ENCODE measurements at places on chromosomes 11 and 22. TPM values are rescaled to one million over a fixed set of nuclear protein-coding genes. Genes with fewer than 3 reads are reported as not detected.

Gene GLYATL1B
- not detected for total RNA-seq

Gene OR5B21
- not detected for total RNA-seq

Gene GGT5
- total RNA-seq, result not detected

Gene ELP4
- total RNA-seq, result 60.0 TPM

Gene SPTBN2
- 11.4 TPM for total RNA-seq

Gene APOC3
- total RNA-seq, result not detected

Gene OR52E8
- not detected for total RNA-seq

Gene MS4A14
- total RNA-seq, result not detected

Gene NADSYN1
- 23.8 TPM for total RNA-seq

Gene UPB1
- total RNA-seq, result 0.05 TPM

Gene PRG3
- total RNA-seq, result not detected

Gene TIGD3
- total RNA-seq, result 1.7 TPM

Gene MUC6
- not detected for total RNA-seq

Gene DNAJB7
- total RNA-seq, result not detected

Gene POU2AF2
- not detected for total RNA-seq
